ENCODE measurements at places on chromosomes 5 and 9.

DNA sequence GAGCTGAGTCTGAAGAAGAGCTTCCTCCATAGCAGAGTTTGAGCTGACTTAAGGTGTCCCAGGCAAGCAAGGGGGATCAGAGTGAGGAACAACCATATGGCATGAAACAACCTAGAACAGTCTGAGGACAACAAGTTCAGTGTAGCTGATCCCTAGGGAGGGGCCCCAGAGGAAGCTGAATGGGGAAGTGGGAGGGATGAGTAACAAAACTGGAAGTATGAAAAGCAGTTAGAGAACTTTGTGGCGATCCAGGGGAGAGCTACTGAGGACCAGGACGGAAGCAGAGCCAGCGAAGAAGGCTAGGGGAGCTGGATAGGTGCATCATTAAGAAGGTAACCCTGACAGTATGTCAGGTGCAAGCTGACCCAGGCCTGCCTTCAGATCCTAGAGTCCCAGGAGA lies 580.8 kb downstream of the BNC2 start:
- DNase-seq = no peak

GRCh38 chr9:127166651-127167524 lies 44.5 kb upstream of the ANGPTL2 start:
- DNase-seq = no peak

DNA sequence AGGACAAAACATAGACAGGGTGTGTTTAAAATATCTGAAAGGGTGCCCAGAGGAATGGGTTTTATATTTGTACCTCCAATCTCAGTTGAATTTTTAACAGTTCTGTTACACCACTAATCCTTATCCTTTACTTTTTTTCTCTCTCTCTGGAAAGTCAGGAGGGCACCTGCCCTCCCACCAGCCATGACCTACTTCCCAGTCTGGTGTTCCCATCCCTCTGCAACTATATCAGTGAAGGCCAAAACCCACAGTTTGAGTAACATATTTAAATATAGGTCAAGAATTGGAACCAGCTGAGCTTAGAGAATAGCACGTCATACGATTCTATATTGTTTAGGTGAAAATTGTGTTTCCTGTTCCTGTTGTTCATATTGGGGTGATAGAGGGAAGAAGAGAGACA lies 229.8 kb downstream of the NTRK2 start:
- no peak for DNase-seq

DNA sequence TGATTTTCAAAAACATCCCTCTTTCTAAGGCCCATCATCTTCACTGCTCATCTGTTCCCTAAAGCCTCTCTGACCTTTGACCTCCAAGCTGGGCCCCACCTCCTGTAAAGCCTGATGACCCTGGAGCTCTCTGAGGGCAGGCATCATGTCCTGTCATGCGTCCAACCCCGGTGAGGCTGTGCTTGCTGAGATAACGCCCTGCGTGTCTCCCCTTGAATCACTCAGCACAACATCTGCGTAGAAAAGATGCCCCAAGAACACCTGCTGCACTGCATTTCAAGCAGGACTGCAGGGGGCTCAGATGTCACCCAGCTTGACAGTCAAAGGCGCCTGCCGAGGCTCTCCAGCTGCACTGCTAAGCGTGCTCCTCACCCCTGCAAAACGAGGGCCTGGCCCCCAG lies 78.0 kb downstream of the OTULIN start:
- DNase-seq = no peak

- no peak for DNase-seq
These were observed 144.2 kb upstream of the CDH10 start for GRCh38 chr5:24788829-24789514.

DNA sequence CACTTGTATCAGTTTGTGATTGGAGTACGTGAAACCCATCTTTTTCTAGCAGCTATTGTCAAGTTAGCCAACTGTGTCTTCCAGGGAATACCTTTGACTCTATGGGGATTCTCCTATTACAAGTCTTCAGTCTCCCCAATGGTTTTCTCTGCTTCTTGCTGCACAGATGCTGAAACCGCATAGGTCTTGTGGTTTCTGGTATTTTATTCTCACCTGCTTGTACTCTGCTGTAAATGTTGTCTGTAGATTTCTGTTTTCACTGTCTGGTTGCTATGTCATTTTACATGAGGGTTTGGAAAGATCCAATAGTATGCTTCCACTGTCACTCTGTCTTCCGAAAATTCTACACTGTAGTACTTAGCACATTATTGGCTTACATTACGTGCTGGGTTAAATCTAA lies 1196.9 kb upstream of the C9orf72 start:
- DNase-seq = no peak

GRCh38 chr5:75568202-75568601 lies 43.1 kb upstream of the ANKDD1B start:
- DNase-seq = no peak

GRCh38 chr5:77305956-77306355 lies 95.5 kb downstream of the PDE8B start:
- DNase-seq = no peak

GRCh38 chr5:3217114-3217513 lies 378.5 kb upstream of the IRX1 start:
- no peak for DNase-seq

- no peak for DNase-seq
These were observed 255.8 kb downstream of the ARHGAP26 start for GRCh38 chr5:143025971-143026370.

DNA sequence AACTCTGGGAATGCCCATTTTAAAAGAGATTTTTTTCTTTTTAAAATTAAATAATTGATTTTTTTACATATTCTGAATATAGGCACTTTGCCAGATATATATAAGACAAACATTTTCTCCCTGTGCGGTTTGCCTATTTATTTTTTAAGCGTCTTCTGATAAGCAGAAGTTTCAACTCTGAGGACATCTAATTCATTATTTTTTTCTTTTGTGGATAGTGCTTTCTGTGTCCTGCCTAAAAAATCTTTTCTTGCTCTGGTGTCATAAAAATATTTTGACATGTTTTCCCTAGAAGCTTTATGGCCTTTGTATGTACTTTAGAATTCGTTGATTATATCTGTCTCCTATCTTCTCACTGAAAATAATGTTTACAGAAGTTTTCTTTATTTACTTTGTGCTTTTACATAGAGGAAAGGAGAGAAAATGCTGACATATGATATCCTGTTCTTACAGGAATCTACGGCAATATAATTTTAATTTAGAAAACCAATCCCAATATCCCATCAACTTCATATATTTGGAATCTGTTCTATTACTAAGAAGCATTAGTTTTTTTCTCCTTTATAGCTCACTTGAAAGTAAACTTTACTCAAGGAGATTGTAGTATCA lies 111.9 kb upstream of the EFNA5 start:
- no peak for DNase-seq

DNA sequence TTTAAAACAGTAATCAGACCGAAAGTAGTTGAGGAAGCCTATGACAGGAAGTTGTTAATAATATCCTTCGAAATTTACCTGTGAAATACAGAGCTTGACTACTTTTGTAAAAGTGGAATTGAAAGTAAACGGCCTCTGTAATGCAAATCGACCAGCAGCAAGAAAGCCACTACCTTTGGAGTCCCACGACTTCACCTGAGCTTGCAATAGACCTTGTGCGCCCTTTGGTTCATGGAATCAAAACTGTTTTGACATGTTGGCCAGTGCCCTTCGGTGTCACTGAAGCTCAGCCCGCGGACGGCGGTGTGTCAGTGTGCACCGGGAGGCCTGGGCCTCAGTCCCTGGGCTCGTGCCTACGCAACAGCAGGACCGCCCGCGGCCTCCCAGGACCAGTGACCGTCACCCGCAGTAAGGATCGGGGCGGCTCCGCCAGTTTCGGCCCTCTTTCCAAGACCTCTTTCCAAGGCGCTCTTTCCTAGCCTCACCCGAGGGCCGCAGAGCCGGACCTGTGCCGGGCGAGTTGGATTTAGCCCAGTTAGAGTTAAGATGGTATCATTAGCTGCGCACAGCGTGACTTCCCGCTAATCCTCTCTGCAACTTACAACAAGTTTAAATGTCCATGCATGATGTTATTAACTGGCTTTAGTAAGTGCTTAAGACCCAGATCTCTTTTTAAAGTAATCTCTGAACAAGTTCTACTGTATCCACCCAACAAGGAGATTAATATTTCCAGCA lies 223.3 kb downstream of the MEF2C start:
- peak; percentile 54 for DNase-seq

DNA sequence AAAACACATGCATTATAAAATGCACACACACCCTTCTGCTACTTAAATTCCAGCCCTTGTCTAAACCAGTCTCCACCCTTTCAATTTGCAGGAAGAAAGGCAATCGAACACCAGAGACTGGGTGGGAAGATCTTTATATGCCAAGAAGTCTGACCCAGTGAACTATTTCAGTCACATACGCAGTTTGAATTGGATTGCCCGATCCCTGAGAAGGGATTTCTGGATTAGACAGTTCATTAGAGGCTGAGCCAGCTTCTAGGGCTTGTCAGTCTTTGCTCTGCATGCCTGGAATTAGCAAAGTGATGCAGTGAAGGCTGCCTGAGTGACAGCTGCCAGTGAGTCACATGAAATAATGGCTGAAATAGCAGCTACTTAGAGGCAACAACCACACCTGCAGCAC lies 159.9 kb downstream of the PPP2R2B start:
- no peak for DNase-seq

GRCh38 chr5:57349214-57349613 lies 133.4 kb downstream of the ACTBL2 start:
- no peak for DNase-seq

- no peak for DNase-seq
These were observed 173.7 kb upstream of the POU5F2 start for GRCh38 chr5:93915142-93915553.

DNA sequence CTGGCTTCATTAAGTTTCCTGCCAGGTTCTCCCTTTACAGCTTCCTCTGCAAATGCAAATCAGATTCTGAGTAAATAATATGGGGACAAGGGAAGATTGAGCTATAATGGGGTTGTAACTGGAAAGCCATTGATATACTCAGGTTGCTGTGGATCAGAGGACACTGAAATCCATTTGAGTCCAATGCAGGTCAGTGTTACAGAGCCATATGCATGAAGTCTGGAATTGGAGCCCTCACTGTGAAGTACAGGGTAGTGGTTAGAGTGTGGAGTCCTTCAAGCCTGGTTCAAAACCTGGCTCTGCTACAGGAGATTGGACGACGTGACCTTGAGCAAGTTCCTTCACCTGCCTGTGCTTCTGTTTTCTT lies 48.7 kb downstream of the TIMD4 start:
- DNase-seq = no peak

DNA sequence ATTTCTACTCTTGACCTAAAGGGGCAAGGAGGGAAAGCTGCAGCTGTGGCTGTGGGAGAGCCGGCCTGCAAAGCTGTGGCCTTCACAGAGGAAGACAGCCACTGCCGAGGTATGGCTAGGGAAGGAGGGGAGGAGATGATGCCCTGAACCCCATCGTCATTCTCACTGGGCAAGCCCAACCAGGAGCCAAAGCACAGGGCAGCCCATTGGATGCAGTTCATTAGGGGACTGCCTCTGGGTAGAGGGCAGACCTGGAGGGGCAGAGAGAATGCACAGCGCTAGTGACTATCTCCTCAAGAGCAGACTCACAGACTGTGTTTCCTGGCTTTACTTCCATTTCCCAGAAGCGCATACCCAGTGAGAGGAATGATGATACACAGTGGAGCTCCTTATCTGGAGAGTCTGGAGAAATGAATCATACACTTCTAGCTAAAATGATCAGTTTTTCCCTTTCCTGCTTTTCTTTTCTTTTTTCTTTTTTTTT lies 47.2 kb upstream of the TTC23L start:
- DNase-seq = peak; percentile 41

DNA sequence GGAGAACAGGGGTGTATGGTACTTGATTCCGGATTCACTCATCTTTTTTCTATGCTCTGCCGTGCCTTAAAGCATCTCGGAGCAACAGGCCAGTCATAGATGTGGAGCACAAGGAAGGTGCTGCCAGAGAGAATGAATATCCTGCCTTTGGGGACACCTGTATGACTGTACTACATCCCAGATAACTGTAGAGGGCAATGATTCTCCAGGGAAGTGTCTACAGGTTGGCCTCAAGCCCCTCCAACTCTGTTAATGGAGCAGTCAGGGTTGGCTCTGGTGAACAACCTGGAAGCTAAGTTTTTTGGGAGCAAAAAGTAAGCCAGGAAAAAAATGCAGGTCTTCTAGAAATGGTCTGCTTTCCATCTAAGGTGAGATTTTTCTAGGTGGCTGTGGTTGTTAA lies 71.0 kb downstream of the NREP start:
- DNase-seq = no peak

DNA sequence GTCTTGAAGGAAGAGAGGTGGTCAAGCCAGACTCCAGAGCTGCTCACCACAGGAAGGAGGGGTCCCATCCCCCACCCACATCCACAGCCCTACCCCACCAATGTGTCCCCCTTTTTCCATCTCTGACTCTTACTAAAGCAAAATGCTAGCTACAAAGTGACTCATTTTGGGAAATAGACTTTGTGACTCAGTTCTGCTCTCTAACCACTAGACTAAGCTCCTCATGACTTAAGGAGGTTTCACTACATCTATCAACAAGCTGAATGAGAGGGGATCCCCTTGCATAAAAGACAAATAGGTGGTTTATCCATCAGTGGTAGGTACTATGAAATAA lies 35.1 kb upstream of the ADRB2 start:
- DNase-seq = no peak

DNA sequence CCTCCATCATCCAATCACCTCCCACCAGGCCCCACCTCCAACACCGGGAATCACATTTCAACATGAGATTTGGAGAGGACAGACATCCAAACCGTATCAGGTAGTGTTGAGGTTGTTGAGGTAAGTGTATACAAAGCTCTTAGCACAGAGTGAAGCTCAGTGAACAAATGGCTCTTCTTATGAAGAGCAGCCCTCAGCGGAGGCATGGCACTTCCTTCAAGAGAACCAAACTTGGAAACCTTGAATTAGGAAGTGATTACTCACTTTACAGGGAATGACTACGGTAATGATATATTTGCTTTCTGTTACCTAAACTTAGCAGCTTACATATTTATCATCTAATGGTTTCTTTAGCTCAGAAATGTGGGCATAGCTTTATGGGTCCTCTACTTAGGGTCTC lies 92.8 kb downstream of the IQGAP2 start:
- no peak for DNase-seq

DNA sequence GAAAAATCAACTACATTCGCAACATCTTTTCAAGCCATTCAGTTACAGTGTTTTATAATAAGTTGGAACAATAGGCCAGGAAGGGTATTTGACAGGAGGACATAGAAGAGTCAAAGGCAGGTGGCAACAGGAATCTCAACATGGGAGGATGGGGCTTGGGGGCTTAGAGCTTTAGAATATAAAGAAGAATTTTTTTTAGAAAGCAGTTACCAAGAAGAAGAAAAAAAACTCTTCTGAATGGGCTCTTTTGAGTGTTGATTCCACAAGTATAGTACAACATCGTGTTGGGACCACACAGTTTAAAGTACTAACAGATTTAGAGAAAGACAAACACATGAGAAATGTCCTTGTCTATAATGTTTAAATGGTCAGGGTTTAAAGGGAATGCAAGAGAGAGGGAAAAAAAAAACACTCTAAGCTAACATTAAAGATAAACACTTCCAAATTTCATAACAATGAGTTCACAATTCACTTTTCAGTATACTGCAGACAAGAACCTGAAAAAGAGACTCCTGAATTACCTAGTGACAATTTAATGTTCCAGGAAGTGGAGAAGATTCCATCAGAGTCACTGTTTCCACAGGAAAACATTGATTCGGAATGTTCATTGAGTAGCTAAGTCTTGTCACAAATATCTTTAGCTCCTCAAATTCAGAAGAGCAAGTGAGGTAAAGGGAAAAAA lies 282.3 kb downstream of the DEPDC1B start:
- no peak for DNase-seq

- DNase-seq = no peak
These were observed 212.7 kb downstream of the TTLL11 start for GRCh38 chr9:121880343-121880898.

- no peak for DNase-seq
These were observed 1.5 kb downstream of the LCN10 start for GRCh38 chr9:136740971-136741882.
